Heart left ventricle (tissue), 16 donors: ENCODE measurements at places on chromosomes 11 and 22.

- DNase-seq: no peak
Observed at GRCh38 chr11:19953909-19954308, 206.4 kb downstream of the DBX1 start.

GRCh38 chr11:29231586-29231985 lies 785.2 kb downstream of the KCNA4 start:
- no peak for DNase-seq

DNA sequence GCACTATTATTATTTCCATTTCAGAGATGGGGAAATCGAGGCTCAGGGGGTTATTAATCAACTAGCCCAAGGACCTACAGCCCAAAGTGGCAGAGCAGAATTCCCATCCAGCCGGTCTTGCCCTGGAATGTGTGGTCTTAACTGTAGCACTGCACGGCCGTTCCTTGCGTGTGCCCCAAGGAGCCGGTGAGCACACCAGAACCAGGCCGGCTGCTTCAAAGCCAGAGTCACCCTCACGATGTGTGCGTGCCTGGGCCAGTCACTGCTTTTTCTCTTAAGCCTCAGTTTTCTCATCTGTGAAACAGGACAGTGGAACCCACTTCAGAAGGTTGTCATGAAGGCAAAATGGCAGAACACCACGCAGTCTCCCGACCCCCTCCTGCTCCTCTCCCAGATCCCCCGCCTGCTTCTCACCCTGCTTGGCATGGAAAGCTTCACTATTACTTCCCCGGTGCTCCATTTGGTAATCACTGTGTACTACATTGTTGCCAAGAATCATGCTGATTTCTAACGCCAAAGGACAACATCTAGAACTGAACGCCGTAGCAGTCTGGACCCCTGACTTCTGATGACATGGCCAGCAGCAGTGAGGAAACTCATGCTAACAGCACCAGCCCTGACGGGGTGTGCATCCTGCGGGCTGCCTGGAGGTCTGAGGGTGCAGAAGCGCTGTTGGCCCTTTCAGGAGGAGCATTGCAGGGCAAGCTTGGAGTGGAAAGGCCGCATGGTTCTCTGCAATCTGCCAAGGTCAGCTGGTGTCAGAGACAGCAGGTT lies 106.8 kb upstream of the B3GAT1 start:
- no peak for DNase-seq

- no peak for DNase-seq
Observed at GRCh38 chr11:111631024-111631665, 28.9 kb downstream of the SIK2 start.

DNA sequence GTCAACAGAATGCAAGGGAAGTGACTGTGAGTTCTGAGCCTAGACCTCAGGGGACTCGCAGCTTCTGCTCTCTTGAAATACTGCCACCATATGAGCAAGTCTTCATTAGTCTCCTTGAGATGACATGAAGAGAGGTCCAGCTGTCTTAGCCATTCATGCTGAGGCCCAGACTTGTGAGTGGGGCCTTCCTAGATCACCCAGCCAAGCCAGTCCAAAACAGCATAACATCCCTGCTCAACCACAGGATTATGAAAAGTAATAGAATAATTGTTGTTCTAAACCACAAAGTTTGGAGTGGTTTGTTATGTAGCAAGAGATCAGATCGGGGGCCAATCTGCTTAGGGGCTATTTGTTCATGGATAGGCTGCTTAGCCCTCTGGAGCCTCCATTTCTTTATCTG lies 54.9 kb upstream of the HTATIP2 start:
- no peak for DNase-seq

- DNase-seq: no peak
Observed at GRCh38 chr11:70603756-70604211, 205.5 kb downstream of the CTTN start.
